ENCODE measurements at places on chromosomes 4 and X.

DNA sequence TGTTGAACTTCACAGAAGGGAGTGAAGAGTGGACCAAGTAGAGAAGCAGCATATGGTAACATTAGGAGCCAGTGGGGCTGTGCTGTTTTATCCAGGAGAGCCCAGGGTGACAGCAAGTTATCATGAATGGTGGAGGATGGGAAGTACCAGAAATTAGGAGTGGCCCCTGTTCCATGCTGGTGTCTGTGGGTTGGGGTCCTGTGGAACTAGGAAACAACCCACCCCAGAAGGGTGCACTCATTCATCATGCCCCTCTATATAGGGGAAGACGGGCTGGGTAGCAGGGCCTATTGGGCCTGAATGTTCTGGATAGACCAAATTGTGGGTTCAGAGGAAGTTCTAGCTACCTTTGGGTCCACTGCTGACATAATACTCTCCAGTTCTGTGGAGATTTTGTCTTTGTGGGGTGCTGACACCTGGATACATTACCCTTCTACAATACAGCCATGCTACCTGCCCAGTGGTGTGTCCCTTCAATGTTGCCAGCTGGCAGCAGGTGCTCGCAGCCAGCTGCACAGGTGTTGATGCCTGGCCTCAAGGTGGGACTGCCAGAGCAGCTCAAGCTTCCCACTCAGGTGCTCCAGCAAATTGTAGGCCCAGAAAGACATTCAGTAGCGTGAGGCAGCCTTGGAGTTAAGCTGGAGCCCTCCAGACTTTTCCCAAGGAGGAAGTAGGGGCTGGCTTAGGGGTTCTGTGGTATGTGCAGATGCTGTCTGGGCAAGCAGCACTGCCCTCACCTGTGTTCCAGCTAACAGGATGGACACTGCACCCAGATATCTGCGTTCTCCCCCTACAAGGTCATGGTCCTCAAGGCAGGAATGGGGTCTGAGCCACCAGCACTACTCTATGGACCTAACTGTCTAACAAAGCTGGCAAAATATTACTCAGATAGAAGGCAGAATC lies 106.5 kb downstream of the NHSL2 start:
- no peak for DNase-seq

- DNase-seq = no peak
Measured at GRCh38 chr4:72552447-72552846, 16.6 kb downstream of the ADAMTS3 start.

GRCh38 chr4:120685756-120686278 lies 236.7 kb downstream of the PRDM5 start:
- no peak for DNase-seq

DNA sequence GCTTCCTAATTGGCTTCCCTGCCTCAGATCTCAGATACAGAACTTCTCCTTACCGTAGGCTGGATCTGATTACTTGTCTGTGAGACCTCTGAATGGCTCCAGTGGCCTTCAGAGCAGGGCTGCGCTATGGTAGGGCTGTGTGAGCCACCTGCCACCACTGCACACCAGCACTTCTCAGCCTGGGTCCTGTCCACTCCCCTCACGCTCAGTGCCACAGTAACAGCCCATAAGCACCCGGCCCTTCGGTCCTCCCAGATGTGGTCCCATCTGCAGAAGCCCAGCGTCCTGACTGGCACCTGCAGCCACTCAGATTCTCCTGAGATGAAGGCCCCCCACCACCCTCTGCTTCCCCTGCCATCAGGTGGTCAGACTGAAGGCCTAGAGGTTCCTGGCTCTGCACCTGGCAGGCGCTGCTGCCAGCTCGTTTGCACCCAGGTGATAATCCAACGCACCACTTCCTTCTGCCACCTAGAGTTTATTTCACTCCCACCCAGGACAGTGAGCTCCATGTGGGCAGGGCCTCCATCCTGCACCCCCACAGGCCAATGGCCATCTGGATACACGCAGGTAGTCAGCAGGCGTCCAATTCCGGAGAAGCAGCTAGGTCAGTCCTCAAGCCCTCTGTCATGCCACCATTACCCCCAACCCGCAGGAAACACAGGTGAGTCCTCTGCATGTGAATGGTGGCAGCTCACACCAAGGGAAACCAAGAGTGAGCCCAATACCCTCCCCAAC lies 5.4 kb downstream of the WDR1 start:
- DNase-seq = no peak

GRCh38 chrX:39688576-39689375 lies 409.0 kb downstream of the BCOR start:
- peak; percentile 7 for DNase-seq

- no peak for DNase-seq
Measured at GRCh38 chr4:26214994-26215393, 105.8 kb upstream of the RBPJ start.

GRCh38 chrX:63281465-63281864 lies 69.7 kb downstream of the SPIN4 start:
- DNase-seq = no peak

- no peak for DNase-seq
Measured at GRCh38 chrX:103344606-103345005, 11.7 kb upstream of the TCEAL9 start.

DNA sequence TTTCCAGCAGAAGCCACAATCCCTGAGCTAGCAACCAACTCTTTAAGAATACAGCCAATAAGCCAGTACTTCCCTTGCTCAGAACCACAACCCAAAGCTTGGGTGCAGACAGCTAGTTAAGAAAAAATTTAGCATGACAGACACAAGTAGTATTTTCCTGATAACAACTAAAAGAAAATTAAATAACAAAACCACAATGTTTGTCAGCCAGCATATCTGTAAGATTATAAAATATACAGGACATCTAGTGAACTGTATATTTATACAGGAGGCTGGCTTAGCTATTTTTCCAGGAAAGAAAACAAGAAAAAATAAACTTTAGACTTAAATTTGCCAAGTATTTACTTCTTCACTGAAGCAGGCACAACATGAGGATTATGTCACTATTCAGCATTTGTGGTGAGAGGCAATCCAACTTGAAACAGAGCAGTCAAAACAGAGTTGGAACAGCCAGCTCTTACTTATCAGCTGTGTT lies 6.6 kb downstream of the PF4V1 start:
- peak; percentile 88 for DNase-seq

DNA sequence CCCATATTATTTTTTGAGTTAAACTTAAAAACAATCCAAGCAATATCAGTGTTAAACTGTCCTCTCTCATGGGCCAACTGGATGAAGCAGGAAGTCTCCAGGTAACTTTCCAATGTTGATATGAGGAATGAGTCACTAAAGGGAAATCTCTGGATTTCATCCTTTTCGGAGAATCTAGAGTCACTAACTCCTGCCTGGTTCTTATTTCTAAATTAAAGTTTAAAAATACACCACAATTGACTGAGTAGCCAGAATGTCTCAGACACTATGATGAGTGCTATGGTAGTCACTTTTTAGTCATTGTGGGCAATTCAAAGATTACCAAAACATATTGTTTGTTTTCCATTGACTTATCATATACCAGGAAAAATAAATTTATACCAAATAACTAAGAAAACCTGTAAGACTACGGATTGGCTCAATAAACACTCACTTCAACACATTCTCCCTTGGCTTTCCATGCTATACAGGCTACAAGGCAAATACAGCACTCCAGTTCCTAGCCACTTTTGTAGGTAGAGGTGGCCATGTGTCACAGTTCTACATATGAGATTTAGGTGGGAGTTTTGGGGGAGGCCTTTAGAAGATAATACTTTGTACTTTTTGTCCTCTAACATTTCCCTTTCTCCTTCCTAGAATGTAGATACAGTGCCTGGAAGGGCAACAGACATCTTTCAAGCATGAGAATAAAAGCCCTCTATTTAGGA lies 8.6 kb downstream of the SLC9B2 start:
- peak; percentile 39 for DNase-seq

GRCh38 chr4:871484-871883 lies 45.6 kb upstream of the CPLX1 start:
- no peak for DNase-seq

DNA sequence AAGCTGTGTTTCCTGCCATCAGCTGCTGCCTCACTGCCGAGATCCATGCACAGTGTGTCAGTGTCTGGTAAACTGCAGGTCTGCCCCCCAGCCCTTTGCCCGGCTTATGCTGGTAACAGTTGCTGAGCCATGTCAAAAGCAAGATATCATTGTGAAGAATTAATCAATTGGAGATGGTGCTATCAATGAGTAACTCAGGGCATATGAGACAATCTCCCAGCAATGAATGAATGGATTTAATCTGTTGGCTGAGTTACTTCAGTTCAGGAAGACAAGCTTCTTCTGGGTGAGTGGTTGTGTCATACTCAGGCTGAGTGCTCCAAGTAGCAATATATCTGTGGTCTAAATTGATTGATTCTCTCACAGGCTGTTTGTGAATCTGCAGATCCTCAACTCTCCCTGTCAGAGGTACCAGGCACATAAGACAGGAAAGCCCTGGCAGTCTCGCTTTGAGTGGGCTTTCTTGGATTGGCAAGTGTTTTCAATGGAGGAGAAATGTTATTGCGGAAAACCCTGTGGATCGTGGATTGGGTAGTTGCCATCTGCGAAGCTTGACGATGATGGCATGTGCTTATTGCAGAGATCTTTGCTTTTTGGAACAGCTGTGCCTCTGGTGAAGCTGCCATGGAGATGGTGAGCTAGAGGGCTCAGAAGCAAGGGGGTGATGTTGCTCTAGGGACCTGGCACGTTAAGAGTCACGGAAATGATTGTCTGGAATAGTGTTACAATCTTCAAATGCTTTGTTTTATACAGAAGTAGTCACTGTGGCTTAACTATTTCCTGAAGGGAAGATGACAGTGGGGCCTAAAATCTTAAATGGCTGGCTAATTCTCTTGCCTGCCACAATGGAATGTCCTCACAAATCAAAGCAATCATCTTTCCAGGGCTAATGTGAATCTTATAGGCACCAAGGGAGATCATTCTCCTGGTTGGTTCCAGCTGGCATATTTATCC lies 147.6 kb upstream of the TBC1D9 start:
- no peak for DNase-seq

GRCh38 chr4:25013756-25014661 lies 16.7 kb downstream of the LGI2 start:
- no peak for DNase-seq

GRCh38 chr4:35757836-35758235 lies 486.5 kb downstream of the ARAP2 start:
- no peak for DNase-seq

DNA sequence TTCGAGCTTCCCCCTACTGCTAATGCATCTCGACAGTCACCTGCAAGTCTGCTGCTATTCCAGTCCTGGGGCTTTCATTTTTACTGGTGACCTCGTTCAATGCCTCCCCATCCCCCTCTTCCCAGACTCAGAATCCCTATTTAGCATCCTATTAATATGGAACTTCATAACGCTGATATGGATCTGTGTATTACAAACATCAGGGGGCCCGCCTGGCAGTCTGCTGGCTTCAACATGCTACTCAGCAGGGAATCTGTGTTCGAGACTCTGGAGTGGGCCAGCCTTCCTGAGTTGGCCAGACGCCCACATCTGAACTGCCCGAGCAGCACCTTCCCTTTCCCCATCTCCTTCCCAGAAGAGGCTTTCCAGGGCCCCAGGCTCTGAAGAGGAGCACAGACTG lies 173.9 kb upstream of the PPARGC1A start:
- DNase-seq = no peak

DNA sequence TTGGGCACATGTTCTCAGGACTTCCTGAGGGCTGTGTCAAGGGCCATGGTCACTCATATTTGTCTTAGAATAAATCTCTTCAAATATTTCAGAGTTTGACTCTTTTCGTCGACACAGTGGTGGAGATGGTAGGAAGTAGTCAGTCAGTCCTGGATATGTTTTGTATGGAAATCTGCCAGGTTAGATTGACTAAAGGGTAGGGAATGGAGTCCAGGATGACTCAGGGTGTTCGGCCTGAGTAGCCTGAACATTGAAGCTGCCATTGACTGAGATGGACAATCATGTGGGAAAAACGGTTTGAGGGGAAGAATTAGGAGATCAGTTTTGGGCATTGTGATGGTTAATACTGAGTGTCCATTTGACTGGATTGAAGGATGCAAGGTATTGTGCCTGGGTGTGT lies 177.1 kb upstream of the CENPE start:
- peak; percentile 0 for DNase-seq

GRCh38 chr4:4836044-4836443 lies 23.4 kb upstream of the MSX1 start:
- no peak for DNase-seq

- DNase-seq = no peak
Measured at GRCh38 chr4:48295116-48295515, 25.5 kb upstream of the TEC start.

DNA sequence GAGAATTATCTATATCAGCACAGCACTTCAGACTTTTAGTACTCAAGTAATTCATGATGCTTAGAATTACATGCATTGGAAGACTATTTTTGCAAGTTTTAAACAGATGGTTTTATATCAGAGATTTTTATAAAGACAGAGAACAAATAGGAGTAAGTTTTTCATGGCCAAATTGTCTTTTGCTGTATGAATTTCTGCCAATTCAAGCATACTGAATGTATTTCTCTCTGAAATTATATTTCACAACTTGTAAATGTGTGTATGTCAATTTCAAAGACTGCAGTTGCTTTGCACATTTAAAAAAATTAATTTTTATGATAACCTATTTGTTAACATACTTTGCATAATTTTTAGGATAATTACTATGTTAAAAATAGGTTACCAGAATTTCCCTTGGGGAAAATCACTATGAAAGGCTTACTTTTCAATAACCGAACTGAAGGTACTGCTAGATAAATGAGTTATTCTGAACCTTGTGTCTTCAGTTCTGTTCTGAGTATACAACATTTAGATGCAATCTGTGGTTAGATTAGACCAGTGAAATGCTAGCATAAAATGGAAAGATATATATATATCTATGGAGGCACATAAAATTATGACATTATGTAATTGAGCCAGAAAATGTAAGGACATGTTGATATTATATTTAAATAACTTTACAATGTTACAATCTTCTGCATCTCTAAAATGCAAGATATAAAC lies 1344.2 kb upstream of the PABPC4L start:
- no peak for DNase-seq

DNA sequence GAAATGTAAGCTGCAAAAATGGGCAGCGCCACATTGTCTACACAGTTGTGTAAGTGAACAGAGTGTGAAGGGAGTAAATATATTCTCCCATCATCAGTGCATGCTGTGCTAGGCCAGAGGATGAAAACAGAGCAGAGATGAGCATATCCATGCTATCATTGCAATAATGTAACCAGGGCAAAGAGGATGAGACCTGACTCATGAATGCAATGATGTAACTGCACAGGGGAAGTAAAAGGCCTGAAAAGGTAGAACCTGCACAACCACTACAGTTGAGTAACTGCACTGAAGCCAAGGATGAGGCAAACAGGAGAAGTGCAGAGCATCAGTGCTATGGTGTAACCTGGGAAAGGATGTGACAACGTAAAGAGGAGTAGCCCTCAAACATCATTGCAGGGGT lies 220.4 kb upstream of the FAM47C start:
- no peak for DNase-seq

DNA sequence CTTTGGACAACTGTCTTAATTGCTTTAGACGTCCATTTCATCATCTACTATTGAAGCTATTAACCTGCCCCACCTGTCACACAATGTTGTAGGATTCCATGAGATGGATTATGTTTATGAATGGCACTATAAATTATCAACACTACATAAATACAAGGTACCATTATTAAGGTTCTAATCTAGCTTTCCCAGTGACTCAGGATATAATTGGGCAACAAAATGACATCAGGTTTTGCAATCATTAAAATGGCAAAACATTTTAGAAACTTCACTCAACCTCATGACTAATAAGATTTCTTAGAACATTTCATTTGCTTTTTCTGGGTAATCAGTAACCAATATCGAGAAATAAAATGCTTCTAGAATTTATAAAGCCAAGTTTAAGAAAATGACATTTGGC lies 9.2 kb downstream of the HOPX start:
- DNase-seq = no peak

- peak; percentile 62 for DNase-seq
Measured at GRCh38 chr4:140691369-140691768, 64.8 kb downstream of the TBC1D9 start.
